ENCODE measurements at places on chromosomes 2 and 18.

DNA sequence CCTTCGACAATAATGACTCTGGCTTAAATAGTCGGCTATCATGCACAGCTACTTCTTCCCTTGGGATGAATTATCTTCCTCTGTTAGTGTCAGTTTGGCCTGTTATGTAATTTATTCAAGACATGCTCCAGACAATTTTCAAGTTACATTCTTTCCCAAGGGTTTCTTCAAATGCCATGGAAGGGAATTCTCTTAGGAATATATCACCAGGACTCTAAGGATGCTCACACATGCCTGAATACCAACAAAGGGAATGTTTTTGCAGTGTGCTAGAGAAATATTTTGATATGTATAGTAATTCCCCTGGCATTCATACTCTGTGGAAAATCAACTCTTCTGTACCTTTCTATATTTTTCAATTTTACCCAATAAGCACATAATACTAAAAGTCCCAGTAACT lies 286.0 kb upstream of the KYNU start:
- DNase-seq: no peak

DNA sequence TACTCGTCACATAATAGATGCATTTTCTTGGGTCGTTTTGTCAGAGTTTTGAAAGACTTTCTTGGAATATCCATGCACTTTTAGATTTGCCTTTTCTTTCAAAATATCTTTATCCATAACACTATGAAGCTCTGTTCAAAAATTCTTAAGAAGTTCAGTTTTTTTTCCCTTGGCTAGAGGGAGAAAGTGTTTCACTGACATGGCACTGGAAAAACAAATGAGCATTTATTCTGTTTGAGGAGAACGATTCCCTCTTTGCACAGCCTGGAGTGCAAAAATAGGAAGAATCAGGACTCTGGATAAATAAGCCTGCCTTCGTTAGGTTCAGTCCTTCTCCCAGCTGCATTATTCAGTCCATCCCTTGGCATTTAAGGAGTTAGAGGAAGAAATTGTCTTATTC lies 91.0 kb upstream of the RPE start:
- DNase-seq: no peak

DNA sequence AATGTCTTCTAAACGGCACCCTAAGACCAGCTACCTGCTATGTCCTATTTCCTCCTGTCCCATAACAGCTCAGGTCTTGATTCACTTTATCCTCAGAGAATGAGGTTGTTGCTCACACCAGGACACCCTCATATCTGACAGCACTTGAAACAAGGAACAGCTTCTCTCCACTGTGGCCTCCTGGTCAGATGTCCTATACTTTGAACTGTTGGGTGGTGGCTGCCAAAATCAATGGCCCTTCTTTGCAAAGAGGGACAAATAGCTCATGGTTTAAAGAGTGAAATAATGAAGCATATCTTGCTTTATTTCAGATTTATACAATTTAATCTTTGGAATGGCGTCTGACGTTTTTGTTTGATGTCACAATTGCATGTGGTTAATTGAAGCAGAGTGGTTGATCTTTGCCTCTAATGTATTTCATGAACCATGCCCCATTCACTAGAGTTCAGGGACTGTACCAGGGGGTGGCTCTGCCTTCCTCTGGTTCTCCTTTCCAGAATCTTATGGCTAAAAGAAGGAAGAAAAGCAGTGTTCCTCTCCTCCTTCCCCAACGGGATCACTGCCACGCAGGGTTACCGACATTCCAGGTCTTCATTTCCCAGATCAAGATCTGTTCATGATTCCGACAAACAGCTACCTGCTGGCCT lies 24.1 kb upstream of the ZCCHC2 start:
- no peak for DNase-seq

- DNase-seq: no peak
Observed at GRCh38 chr2:238942726-238943300, 94.9 kb downstream of the TWIST2 start.

DNA sequence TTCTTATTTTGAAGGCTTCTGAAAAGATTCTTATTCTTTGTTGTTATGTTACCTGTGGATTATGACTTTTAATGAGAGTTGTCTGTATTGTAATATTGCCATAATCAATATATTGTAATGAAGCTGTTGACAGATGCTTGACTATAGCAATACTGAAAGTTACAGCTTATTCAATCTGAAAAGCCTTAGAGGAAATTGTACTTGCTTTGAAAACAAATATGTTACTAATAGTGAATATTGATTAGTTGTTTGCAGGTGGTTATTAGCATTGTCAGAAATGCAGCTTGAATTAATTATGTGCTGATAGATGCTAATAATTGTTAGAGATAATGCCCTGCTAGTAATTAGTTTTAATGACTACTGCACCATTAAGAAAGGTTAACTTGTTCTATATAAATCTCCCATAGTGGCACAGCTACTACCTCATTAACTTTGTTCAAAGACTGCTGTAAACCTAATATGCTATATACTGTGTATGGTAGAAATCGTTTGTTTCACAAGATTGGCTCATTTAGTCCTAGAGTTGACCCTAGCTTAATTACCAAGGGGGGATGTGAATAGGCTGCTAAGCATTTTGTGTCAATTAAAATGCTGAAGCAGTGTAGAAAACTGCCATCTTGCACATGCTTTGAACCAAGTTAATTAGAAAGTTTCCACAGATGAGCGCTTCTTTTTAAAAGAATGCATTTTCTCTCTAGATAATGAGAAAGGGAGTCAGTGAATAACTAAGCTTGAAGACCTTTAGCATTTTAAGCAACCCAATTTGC lies 30.5 kb downstream of the SLC39A10 start:
- no peak for DNase-seq

DNA sequence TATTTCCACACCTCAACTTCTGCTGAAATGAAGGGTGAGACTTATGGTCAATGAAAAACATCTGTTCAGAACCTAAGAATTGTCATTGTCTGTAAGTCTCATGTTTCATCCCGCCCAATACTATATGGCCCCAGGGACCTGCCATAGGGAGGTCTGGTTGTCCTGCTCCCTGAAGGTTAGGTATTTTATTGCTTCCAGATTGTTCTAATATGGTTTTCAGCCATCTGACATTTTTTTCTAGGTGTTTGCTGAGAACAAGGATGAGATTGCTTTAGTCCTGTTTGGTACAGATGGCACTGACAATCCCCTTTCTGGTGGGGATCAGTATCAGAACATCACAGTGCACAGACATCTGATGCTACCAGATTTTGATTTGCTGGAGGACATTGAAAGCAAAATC lies 7.3 kb downstream of the XRCC5 start:
- no peak for DNase-seq

GRCh38 chr2:33158482-33159003 lies 211.8 kb downstream of the LTBP1 start:
- DNase-seq: no peak

GRCh38 chr2:166417669-166418068 lies 41.9 kb upstream of the SCN9A start:
- DNase-seq: no peak

DNA sequence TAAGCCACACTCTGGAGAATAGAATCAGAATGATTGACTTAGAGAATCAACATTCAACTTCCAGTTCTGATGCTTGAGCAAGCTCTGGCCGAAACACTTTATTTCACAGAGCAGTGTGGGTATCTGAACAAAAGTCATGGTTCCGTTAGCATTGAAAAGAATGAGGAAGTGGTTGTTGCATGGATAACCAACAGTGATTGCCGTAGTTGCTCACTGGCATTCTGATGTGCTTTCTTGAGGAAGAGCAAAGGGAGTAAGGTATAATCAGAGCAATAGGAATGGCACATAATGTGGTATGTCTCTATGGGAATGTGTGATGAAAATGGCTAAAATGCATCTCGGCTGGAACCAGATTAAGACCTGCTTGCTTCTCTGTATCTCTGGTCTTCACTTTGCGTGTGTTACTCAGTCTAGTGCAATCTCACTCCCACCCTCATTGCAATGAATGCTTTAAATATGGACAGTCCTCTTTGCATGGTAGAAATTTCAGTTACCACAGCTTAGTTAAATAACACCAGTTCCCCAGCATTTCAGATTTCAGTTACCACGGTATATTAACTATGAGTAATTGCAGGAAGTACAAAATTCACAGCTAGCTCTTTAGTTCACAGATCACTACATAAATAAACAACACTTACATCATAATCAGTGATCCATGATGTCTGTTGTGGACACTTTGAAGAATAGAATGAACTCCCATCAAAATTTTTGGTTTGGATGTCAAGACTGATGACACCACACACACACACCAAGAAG lies 7.8 kb upstream of the RAB12 start:
- DNase-seq: no peak

Data from activated CD4-positive, alpha-beta T cell treated with anti-CD3 and anti-CD28 coated beads, Interleukin-2, amount 50 U/mL, for 24 hours (primary cell).